ENCODE measurements at places on chromosomes 3 and 15.

DNA sequence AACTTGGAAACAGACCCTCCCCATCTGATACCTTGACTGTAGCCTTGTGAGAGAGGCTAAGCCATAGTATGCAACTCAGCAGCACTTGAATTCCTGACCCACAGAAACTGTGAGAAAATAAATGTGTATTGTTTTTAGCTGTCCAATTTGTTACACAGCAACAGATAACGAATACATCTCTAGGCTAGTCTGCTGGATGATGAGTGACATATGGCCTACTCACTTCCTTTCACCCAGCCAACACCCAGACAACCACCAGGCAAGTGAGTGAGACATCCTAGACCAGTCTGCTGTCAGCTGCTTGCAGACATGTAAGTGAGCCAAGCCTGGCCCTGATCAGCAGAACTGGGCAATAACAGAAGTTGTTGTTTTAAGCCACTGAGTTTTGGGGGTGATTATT, 19.2 kb upstream of the SMAD6 start:
- DNase-seq = no peak

- DNase-seq = no peak
These were observed 30.2 kb downstream of the ZNF710 start for GRCh38 chr15:90031231-90031791.

DNA sequence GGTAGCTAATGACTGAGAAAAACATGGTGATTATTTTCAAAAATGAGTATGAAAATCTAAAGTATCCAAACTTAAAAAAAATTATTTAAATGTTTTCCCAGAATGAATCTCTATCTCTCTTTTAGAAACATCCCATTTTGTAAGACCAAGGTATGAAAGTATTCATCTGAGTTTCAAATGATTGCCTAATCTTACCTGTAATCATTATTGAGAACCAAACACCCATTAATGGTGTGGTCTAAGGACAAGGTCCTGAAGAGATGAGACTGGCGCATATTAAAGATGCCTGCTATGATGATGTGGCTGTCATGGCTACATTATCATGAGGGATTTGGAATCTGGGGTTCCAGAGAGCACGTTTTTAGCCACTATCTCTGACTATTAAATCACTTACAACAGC, 165.5 kb downstream of the VGLL4 start:
- no peak for DNase-seq

- DNase-seq = no peak
These were observed 12.4 kb upstream of the UBR1 start for GRCh38 chr15:43118286-43118685.

Data from NK-92 treated with Interleukin-12 subunit alpha and Interleukin-12 subunit beta, amount 100 ng/mL, for 24 hours (cell line).